NCI-H1105 (cell line): ENCODE measurements at places on chromosomes 7 and 10.

DNA sequence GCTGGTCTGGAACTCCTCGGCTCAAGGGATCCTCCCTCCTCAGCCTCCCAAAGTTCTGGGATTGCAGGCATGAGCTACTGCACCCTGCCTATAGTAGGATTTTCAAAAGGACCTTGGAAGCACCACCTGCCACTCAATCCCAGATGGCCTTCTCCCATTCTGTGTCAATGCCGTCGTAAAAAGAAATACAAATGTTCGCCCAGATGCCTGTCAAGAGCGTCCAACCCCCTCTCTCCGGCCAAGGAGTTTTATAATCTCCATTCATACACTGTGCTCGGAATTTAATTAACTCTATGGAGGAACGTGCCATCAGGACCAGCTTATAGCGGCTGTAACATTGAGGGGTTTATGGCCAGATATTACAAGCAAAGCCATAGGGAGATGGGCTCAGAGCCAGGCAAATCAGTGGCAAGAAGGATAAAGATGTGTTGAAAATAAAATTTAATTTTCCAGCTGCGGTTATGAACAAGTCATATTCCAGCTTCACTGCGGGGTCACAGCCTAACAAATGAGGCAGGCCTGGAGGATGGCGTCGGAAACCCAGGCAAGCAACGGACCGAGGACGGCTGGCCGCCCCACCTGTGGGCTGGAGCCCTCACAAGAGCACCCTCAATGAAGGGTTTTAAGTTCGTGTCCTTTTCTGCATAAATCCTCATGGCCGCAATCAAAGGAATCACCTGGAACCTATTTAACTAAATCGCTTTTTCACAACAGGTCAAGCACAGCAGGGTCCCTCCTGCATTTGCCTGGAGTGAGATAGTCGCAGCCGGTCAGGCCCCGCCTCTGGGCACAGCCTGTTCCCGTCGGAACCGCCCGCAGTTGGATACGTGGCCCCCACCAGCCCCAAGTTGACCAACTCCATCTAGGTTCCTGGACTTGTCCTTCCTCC lies 374.5 kb upstream of the FOXK1 start:
- DNase-seq = no peak

DNA sequence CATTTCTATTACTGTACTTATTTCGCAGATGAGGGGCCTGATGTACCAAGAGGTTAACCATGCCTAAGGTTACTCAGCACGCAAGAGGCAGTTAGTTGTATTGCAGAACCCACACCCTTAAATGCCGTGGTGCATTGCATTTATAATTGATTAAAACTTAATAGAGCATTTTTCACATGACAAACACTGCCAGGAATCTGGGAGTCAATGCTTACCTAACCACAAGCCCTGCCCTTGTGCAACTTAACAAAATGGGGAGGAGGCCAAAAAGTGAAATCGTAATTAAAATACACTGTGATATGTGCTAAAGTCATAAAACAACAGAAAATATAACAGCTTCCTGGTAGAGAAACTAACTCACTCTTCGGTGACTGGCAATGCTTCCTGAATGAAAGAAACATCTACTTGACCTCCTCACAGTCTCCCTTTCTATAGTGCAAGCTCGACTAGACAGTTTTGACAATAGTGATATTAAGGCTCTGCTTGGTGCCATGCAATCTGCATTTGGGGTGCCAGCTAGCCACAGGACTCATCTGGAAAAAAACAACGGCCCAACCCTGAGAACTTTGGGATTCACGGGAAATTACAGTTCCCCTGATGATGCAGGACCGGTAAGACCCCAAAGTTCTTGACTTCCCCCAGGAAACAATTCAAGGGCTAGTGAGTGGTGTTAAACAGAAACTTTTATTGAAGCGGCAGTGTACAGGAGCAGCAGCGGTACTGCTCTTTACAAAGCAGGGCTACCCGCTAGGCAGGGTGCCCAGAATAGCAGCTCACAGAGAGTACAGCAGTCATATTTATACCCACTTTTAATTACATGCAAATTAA lies 612.4 kb downstream of the TNS3 start:
- no peak for DNase-seq

- DNase-seq = no peak
Observed at GRCh38 chr10:130459011-130459410, 322.8 kb downstream of the GLRX3 start.

DNA sequence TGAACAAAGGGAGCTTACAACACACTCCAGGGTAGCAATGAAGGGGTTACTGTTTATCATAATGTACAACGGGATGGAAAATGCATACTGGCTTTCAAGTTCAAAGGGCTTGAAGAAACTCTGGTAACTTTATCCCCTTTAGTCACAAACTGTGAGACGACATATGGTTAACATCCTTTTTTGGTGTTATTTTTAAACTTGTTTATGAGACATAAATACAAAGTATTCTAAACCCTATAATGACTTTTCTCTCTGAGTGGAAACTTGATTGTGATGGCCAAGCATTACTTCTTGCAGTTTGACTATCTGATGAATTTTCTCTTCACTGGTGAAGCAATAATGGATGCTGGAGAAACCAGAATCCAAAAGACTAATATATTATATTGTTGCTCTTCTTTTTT lies 62.0 kb upstream of the SEMA3A start:
- DNase-seq = no peak

GRCh38 chr10:13589316-13589715 lies 2.6 kb downstream of the PRPF18 start:
- no peak for DNase-seq
